RPMI8226 (cell line): ENCODE measurements at places on chromosomes 6 and 20.

DNA sequence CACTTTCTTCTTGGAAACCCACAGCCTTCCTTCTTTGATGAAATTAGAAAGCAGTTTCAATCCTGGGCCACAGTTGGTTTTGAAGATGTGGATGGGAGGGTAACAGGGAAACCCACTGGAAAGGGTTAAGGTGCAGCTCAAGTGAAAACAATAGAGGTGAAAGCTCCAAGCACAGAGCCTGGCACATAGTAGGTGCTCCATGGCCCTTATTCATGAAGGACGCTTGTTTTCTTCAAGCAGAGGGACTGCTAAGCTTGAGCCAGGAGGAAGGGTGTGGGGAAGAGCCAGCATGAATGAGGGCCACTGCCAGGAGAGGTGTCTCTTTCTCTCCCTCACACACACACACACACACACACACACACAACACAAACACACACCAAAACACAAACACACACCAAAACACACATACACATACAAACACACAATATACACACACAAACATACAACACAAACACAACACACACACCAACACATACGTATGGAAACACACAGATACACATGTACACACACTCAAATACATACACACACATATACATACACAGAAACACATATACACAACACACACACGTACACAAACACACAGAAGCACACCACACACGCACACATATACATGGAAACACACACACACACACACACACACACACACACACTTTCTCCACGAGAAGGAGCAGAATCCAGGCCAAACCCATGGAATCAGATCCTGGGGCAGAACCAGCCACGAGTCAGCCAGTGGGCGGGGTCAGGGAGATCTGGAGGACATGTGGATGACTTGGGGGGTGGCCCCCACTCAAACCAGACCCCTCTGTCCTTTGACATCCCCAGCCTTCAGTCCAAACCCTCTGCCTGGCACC, 23.7 kb upstream of the RBPJL start:
- no peak for DNase-seq

- DNase-seq: peak; percentile 67
Observed at GRCh38 chr6:129500958-129501739, 208.8 kb downstream of the ARHGAP18 start.

- no peak for DNase-seq
Observed at GRCh38 chr6:144478483-144478882, 193.3 kb downstream of the UTRN start.

DNA sequence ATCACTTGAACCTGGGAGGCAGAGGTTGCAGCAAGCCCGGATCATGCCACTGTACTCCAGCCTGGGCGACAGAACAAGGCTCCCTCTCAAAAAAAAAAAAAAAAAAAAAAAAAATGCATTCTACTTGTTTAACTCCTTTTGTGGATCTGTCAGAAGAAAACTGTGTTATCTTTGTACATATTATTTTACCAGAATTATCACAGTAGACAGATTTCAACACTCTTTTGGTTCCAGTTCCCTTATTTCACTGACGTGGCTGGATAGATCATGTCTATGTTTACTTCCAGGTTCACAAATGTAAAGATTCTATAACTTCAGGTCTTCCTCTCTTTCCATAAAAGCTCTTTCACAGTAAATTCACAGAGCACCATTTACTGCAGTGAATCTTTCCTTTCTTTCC, 18.4 kb downstream of the NUDT3 start:
- DNase-seq: peak; percentile 19

DNA sequence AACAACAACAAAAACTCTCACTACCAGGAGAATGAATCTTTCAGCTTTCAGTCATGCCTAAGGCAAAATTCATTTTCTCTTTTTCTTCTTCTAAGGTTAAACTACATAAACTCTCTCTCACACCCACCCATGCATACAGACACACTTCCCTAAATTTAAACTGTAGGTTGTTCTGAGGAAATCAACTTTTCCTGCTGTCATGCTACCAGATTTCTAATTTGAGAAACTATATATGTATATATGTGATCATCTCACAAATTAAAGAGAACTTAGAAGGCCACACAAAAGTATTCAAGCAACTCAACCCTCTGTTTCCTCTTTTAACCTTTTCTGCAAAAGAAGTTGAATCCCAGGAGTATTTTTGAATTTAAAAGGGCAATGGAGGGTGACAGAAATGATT, 532.5 kb downstream of the KIF16B start:
- DNase-seq: no peak

GRCh38 chr20:40305303-40305702, 383.7 kb downstream of the MAFB start:
- no peak for DNase-seq
